ENCODE measurements at places on chromosomes 1 and 21.

- DNase-seq: no peak
Observed at GRCh38 chr1:53478502-53478818, 19.3 kb downstream of the DMRTB1 start.

- DNase-seq: no peak
Observed at GRCh38 chr1:62040450-62040849, 154.2 kb upstream of the L1TD1 start.

GRCh38 chr1:184387476-184388318 is 868 bp downstream of the C1orf21 start:
- peak; percentile 17 for DNase-seq

GRCh38 chr21:42063571-42064521 is 7.3 kb upstream of the UMODL1 start:
- DNase-seq: peak; percentile 66

DNA sequence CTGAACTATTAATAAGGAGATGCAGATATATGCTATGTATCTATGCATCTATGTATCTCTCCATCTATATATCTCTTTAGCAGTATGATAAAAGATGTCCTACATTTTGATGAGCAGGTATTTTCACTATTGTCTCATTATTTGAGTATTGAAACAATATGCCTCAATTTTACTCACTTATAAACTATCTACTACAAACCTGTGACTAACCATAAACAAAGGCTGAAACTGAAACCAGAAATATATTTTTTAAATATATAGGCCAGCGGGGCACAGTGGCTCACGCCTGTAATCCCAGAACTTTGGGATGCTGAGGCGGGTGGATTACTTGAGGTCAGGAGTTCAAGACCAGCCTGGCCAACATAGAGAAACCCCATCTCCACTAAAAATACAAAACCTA is 22.0 kb downstream of the EIF4G3 start:
- DNase-seq: no peak

GRCh38 chr21:37509802-37510393 is 143.3 kb downstream of the DYRK1A start:
- DNase-seq: no peak

GRCh38 chr1:219938706-219939105 is 10.3 kb upstream of the SLC30A10 start:
- no peak for DNase-seq

DNA sequence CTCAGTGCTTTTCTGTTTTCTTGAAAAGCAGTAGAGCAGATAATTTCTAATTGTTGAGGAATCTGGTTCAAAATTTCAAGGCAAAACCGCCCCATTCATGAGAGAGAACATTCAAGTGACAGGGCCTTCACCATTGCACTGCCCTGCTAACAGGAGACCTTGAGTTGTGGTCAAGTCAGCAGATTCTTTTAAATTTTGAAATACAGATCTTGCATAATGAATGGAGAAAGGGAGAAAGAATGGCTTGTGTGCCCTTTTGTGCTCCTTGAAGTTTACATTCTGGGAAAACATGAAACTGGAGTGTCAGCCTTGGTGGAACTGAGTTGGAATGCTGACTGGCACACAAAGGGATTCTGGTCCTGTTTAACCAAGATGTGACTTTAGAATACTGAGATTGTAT is 164.5 kb upstream of the UBE2U start:
- DNase-seq: no peak

DNA sequence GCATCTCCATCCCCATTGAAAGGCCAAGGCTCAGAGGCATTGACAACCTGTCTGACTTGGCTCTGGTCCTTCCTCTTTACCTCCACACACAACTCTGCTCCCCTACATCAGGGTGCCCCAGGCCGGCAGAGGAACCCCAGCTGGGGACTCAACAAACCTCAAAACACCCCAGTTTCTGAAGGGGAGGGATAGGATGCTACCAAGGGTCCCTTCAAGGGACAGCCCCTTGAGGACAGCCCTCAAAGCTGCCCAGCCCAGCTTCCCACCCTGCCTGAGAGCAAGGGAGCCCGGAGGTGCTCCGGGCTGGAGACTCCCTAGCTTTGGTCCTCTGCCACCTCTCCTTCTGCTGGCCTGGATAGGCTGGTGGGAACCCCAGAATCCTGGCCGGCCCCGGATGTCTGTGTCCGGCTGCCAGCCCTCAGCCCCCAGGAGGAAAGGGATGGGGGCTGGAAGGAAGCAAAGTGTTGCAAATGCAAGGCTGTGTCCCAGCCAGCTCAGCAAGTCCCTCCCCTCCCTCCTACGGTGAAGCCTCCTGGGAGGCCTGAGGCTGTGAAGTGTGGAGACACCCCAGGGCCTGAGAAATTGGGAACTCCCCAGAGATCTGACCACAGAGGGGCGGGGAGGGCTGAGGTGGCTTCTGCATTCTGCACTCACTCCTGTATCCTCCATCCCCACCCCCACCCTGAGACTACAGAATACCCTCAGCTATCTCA is 1.1 kb upstream of the MARCKSL1 start:
- DNase-seq: peak; percentile 39

DNA sequence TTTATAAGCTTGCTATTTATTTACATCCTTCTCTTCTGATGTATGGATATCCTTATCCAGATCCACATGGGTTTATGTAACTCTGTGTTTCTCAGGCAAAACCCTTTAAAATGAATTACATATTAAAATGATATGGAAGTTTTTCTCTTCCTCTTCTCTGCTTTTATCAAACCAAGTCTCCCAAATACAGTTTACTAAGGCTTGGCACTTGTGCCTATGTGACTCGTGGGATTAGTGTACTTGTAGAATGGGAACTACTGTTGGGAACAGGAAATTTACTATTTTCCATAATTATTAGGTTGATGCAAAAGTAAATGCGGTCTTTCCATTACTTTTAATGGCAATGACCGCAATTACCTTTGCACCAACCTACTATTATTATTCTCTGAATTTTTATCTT is 14.8 kb downstream of the SIM2 start:
- no peak for DNase-seq

DNA sequence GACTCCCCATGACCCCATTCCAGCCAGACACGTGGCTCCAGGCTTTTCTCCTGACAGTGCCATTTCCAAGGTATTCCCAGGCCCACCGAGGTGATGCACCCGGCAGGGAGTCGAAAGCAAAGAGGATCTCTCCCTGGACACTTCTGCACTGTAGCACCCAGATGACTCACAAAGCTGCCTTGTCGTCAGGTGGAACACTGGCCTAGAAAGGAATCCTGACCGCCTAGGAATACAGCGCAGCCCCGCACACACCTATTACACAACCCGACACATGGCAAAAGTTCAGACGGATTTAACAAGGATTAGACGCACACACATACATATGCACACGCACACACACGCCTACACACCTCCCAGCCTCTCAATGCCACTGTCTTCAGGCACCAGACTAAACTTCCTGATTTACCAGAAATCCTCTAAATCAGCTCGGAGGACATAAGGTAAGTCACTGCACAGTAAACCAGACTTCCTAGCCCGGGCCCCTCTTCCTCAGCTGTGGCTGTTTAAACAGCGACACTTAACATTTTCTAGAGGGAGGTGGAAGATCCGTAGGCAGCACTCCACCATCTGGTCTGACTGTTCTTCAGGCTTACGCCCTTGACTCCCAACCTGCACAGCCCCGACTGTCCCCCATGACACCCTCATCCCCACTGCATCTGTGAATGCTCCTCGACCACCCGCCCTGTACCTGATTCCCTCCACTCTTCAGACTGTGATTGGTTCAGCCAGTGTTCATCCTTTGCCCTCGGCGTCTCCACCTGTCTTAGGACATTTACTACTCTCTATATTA is 12.7 kb downstream of the FAM89A start:
- DNase-seq: no peak

GRCh38 chr21:36169470-36170128 is 13.0 kb downstream of the DOP1B start:
- no peak for DNase-seq

- DNase-seq: no peak
Observed at GRCh38 chr1:7967196-7967595, 5.7 kb downstream of the PARK7 start.

GRCh38 chr1:26533951-26534509 is 4.5 kb downstream of the RPS6KA1 start:
- DNase-seq: no peak

DNA sequence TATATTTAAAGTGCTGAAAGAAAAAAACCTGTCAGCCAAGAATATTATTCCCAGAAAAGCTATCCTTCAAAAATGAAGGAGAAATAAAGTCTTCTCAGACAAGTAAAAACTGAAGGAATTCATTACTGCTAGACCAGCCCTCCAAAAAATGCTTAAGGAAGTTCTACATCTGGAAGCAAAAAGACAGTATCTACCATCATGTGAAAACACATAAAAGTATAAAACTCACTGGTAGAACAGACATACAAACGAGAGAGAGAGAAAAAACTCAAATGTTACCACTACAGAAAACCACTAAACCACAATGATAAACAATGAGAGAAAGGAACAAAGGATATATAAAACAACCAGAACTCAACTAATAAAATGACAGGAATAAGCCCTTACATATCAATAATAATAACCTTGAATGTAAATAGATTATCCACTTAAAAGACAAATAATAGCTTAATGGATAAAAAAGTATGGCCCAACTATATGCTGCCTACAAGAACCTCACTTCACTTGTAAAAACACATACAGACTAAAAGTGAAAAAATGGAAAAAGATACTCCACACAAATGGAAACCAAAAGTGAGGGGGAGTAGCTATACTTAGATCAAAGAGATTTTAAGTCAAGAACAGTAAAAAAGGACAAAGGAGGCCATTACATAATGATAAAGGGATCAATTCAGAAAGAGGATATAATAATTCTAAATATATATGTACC is 22.0 kb downstream of the NSL1 start:
- no peak for DNase-seq

DNA sequence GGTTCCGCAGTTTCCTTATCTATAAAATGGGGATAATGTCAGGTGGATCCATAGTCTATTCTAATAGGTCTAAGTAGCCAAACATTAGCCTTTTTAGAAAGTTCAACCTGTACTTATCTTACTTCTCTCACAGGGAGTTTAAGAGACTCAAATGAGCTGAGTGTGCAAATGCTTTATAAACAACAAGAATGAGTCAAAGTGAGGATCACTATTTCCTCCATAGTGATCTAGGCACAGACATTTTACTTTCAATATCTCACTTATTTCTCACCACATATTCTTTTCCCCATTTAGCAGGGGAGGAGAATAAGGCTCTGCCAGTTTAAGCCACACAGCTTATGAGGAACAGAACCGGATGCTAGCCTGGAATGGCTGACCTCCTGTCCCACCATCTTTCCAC is 92.1 kb upstream of the LMO4 start:
- DNase-seq: no peak

DNA sequence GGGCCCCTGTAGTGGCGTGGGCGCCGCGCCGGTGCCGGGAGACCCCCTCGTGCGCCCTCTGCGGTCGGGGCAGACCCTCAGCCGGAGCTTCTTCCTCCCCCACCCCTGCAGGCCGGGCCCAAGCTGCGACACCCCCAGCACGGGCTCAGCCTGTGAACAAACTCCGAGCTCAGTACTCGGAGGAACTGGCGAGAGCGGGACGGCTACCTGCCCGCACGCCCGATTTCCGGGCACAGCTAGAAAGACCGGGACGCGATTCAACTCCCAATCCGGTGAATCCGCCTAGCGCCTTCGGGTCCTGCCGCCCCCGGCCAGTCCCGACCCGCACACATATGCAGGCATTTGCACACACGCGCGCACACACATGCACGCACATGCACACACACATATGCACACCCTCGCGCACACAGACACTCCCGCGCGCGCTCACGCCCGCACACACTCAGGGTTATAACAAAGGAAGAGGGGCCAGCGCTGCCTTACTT is 580 bp upstream of the BLACAT1 start:
- DNase-seq: no peak

DNA sequence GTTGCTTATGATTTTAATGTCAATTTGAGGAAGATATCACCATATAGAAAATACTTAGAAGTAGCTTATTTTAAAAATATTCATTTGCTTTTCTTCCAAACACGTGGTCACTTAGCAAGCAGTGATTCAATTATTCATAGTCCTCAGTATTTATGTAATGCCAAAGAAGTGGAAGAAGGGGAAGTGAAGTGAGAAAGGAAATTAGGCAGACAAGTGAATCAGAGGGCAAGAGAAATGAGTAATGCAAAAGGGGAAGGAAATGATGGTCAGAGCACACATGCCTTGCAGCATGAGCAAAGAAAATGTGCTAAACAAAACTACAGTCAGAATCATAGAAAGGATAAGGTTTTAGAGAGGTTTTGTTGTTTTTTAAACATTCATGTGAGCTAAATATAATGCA is 31.8 kb downstream of the SDCCAG8 start:
- DNase-seq: no peak

DNA sequence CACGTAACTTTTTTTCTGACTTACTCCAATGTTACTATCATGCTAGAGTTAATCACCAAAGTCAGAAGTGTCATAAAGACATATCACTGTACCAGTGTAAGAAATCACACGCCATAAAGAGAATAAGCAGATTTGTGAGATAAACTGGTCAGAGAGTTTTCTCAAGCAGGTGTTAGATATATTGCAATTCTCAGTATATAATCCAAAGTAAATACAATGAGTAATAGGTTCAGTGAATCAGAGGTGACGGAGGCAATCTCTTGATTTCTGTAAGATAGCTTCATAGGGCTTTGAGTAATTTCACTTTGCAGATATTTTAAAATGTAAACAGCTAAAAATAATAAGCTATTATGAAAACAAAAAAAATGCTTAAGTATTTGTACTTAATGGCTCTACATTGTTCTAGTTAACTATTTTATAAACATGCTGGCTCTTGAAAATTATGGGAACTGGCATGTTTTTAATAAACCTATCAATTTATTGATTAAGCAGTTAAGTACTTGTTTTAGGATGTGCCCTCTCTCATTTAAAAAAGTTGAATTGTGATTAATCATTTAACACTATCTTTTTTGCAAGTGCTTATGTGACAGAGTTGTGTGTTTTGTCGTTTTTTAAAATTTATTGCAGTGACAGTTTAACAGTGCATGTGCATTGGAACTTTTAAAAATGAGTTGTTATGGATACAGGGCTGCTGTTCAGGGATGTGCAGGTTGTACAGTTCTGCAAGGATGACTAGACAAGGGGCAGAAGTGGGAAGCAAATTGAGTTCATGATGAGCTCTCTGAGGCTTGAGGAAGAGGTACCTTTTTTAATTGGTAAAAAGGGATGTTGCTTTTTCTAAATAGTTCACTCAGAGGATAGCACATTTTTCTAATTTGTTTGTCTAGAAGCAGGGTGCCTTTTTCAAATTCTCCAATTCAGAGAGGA is 119.1 kb downstream of the USP25 start:
- DNase-seq: no peak

GRCh38 chr1:207014728-207015127 is 17.8 kb downstream of the C1orf116 start:
- no peak for DNase-seq

GRCh38 chr1:246450611-246451251 is 56.3 kb downstream of the SMYD3 start:
- DNase-seq: no peak

- DNase-seq: no peak
Observed at GRCh38 chr1:170800265-170800664, 135.1 kb upstream of the MROH9 start.
